ENCODE measurements at places on chromosomes 16 and 17. TPM values are rescaled to one million over a fixed set of nuclear protein-coding genes. Genes with fewer than 3 reads are reported as not detected.

Gene SOST
- not detected for total RNA-seq

DNA sequence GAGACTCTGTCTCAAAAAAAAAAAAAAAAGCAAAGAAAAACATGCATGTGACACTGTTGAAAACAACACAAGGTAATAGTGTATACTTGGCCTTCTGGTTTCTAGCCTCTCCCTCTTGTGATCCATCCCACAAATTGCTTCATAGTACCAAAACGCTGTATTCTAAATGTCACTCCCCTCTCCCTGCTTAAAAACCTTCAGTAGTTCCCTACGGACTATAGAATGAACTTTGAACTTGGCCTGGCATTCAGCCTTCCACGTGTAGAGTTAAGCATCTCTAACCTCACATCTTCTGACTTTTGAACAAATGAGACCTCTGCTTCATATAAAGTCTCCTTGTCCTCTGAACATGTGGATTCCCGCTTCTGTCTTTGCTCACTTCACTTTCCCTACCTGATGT is 5.1 kb downstream of the ZNF821 start:
- H3K27me3 ChIP-seq, result no peaks in the 10 kb centered on the region
- no peak overlapping the region for H3K4me3 ChIP-seq
- no peak overlapping the region for H3K27ac ChIP-seq
- H3K36me3 ChIP-seq, result peaks cover 17% of the 10 kb centered on the region
- no peak for DNase-seq

Gene CACNG5
- not detected for total RNA-seq

Gene ABCA8
- 54.7 TPM for total RNA-seq

GRCh38 chr17:18109935-18110485 is 1.5 kb downstream of the MYO15A start:
- H3K27ac ChIP-seq, result no peak overlapping the region
- no peak for DNase-seq
- H3K4me1 ChIP-seq, result no peaks in the 10 kb centered on the region
- peaks cover 5% of the 10 kb centered on the region for H3K36me3 ChIP-seq
- no peaks in the 10 kb centered on the region for H3K27me3 ChIP-seq

Gene PEX12
- 6.1 TPM for total RNA-seq

DNA sequence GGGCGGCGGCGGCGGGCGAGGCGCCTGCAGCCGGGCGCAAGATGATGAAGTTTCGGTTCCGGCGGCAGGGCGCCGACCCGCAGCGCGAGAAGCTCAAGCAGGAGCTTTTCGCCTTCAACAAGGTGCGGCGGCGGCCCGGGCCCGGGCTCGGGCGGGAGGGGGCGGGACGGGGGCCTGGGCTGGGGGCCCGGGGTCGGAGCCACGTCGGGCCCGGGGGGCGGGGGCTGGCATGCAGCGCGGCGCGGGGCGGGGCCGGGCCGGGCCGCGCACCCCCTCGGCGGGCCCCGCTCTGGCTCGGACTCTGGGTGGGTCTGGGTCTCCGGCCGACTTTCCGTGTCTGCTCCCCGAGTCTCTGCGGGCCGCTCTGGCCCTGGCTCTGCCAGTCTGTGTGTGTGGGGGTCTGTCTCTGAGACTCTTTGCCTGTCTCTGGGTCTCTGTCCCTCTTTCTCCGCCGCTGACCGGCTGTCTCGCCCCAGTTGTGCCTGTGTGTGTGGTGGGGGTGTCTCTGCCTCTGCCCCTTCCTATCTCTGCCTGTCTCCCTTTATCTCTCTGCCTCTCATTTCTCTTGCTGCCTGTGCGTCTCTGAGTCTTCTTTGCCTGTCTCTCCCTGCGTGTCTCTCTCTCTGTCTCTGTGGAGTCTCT is 328 bp downstream of the LLGL1 start:
- no peak overlapping the region for H3K27ac ChIP-seq
- no peaks in the 10 kb centered on the region for H3K27me3 ChIP-seq
- H3K4me3 ChIP-seq, result peak overlapping the region; percentile 11
- H3K4me1 ChIP-seq, result peaks cover 8% of the 10 kb centered on the region
- no peaks in the 10 kb centered on the region for H3K36me3 ChIP-seq
- peak; percentile 8 for DNase-seq

DNA sequence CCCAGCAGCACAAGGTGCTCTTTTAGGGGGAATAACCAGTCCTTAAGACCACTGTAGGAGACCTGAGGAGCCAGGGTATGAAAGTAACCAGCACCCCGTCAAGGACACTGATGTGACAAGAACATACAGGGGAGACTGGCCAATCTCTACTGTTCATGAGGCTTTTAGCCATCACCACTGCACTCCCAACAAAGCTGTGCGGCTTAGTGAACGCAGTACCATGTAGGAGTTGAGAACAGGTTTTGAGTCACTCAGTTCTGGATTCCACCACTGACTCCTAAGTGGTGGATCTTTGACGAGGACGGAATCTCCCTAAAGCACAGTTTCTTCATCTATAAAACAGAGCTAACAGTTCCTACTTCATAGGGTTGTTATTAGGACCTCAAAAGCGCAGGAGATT is 26.8 kb downstream of the COG4 start:
- no peaks in the 10 kb centered on the region for H3K27me3 ChIP-seq
- no peaks in the 10 kb centered on the region for H3K4me1 ChIP-seq
- H3K27ac ChIP-seq, result no peak overlapping the region
- peaks cover 35% of the 10 kb centered on the region for H3K36me3 ChIP-seq

- DNase-seq, result no peak
- H3K27me3 ChIP-seq, result no peaks in the 10 kb centered on the region
- no peak overlapping the region for H3K4me3 ChIP-seq
- no peaks in the 10 kb centered on the region for H3K36me3 ChIP-seq
- H3K27ac ChIP-seq, result no peak overlapping the region
These were observed 5.1 kb upstream of the MYO1D start for GRCh38 chr17:32882029-32882428.

GRCh38 chr17:41434415-41434814 is 6.4 kb downstream of the KRT38 start:
- no peaks in the 10 kb centered on the region for H3K36me3 ChIP-seq
- no peak overlapping the region for H3K4me3 ChIP-seq
- H3K27ac ChIP-seq, result no peak overlapping the region
- no peaks in the 10 kb centered on the region for H3K4me1 ChIP-seq

DNA sequence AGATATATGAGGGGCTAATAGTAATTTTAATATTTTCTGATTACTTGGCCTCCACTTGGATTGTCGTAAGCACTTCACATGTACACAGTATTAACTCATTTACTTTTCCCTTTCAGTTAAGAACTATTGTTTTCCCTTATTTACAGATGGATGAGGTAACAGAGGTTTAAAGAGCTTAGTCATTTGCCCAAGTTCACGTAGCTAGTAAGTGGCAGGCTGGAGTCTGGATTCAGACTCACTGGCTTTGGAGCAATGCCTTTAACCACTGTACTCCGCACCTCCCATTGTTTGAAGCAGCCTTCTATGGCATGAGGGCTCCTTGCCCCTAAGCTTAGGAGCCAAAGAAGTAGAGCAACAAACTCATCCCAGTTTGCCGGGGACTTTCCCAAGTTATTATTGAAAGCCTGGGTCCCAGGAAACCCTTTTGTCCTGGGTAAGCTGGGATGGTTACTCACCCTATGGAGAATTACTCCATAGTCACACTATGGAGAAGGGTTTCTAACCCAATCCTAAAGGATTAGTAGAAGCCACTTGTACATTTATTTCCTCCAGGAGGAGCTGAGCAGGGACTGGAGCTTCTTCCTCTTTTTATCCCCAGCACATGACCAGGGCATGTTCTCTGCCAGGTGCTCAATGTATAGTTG is 12.3 kb downstream of the FOXL1 start:
- no peaks in the 10 kb centered on the region for H3K4me1 ChIP-seq
- no peak for DNase-seq
- no peaks in the 10 kb centered on the region for H3K36me3 ChIP-seq
- no peak overlapping the region for H3K4me3 ChIP-seq
- H3K27me3 ChIP-seq, result no peaks in the 10 kb centered on the region

DNA sequence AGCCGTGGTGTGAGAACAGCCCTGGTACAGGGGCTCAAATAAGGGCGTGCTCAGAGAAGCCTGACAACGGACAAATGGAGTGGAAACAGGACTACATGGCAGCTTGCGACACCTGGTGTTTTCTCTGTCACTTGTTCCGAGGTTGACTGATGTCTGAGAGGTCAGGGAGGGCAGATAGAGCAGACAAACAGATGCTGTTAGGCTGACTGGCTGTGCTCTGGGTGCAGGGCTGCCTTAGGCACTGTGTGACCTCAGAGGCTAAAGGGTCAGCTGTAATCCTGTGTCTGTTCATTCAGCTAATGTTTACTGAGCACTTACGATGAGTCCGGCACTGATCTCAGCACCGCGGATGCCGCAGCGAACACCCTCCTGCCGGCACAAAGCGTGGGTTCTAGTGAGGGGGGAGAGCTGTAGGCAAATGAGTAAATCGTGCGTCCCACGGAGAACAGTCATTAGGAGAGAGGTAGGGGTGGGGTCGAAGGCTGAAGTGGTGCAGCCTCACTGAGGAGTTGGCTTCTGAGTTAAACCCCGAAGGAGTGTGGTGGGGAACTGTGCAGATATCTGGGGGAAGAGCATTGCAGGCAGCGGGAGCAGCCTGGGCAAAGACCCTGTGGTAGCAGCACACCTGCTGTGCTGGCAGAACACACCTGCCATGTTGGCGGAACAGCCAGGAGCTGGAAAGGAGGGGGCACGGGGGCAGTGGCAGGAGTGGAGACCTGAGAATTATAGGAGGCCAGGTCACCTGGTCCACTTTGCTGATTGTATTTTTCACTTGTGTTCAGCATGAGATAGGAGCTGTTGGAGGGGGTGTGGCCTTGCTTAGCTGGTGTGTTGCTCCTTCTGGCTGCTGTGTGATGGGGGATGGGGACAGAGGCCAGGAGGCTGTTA is 35.0 kb downstream of the GPT2 start:
- no peaks in the 10 kb centered on the region for H3K27me3 ChIP-seq
- H3K36me3 ChIP-seq, result no peaks in the 10 kb centered on the region
- no peak overlapping the region for H3K4me3 ChIP-seq
- no peak overlapping the region for H3K27ac ChIP-seq
- DNase-seq, result no peak

DNA sequence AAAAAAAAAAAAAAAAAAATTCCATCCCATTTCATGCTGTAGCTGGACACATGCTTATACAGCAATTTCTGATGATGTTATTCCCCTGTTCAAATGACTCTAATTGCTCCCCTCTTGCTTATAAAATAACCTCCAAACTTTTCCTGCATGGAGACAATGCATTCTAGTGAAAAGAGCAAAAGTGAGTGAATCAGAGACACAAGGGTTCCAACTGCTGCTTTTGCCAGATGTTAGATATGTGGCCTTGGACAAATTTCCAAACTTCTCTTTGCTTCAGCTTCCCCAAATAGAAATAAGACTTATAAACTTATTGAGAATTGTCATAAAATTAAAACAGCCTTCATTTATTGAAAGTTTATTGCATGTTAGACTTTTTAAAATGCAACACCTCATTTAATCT is 65.0 kb upstream of the AXIN2 start:
- DNase-seq, result no peak
- peaks cover 24% of the 10 kb centered on the region for H3K4me1 ChIP-seq
- no peaks in the 10 kb centered on the region for H3K27me3 ChIP-seq
- no peak overlapping the region for H3K4me3 ChIP-seq

DNA sequence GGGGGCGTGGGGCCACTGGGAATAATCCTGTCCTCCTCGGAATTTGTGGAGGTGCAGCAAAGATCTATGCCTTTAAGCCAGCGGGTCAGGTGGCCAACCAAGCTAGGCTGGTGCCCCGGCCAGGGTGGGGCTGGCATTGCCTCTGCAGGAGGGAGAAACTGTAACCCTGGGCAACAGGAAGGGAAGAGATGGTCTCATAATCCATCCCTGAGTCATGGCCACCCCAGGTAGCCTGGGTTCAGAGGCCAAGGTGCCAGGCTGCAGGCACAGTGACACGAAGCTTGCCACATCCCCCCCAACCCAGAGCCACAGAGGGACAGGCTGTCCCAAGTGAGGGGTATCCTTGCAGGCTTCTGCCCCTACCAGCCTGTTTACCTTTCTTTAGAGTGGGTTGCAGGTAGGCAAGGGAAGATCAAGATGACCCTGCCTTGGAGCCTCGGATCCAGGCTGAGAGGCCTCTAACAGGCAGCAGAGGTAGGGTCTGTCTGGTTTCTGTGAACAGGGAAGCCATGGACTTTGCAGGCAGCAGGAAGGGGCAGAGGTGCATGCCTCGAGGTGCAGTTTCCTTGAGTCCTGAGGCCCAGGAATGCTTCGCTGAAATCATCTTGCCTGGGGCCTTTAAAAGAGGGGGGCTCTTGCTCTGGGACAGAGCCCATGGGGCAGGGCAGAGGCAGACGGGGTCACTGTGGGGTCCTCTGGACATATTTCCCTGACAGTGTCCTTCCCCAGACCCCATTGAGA is 4.0 kb downstream of the LASP1 start:
- peak overlapping the region; percentile 92 for H3K27ac ChIP-seq
- H3K4me3 ChIP-seq, result no peak overlapping the region
- peaks cover 63% of the 10 kb centered on the region for H3K4me1 ChIP-seq
- H3K27me3 ChIP-seq, result no peaks in the 10 kb centered on the region
- H3K36me3 ChIP-seq, result no peaks in the 10 kb centered on the region

Gene GINS2
- 0.24 TPM for total RNA-seq

GRCh38 chr17:68344701-68345136 is 53.4 kb downstream of the ARSG start:
- DNase-seq, result no peak
- H3K27me3 ChIP-seq, result no peaks in the 10 kb centered on the region
- H3K4me1 ChIP-seq, result no peaks in the 10 kb centered on the region
- no peak overlapping the region for H3K27ac ChIP-seq
- H3K4me3 ChIP-seq, result no peak overlapping the region

DNA sequence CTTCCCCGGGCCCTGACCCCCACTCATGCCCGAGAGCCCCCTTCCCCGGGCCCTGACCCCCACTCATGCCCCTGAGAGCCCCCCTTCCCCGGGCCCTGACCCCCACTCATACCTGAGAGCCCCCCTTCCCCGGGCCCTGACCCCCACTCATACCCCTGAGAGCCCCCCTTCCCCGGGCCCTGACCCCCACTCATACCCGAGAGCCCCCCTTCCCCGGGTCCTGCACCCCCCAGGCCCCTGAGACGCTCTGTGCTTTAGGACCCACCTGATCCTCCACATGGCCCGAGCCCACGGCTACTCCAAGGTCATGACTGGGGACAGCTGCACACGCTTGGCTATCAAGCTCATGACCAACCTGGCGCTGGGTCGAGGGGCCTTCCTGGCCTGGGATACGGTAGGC is 6.8 kb downstream of the CTU2 start:
- H3K36me3 ChIP-seq, result peaks cover 34% of the 10 kb centered on the region
- no peaks in the 10 kb centered on the region for H3K27me3 ChIP-seq
- H3K4me1 ChIP-seq, result peaks cover 7% of the 10 kb centered on the region
- H3K27ac ChIP-seq, result no peak overlapping the region

Gene SMIM36
- total RNA-seq, result not detected

DNA sequence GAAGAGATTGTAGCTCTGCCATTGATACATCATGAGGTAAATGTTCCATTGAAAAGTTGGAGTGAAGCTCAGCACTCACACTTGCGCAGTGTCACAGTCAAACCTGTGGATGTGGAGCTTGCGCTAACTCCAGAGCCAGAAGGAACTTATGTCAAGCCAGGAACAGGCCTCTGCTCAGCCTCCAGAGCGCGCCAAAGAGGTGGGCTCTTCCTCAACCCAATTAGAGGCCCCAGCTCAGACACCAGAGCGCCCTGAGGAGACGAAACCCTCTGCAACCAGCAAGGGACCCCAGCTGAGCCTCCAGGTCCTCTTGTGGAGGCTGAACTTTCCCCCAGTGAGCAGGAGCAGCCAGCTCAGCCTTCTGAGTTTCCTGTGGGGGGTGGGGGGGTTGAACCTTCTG is 61.5 kb upstream of the FBXO47 start:
- no peak overlapping the region for H3K4me3 ChIP-seq
- H3K4me1 ChIP-seq, result peaks cover 5% of the 10 kb centered on the region
- no peak for DNase-seq
- no peaks in the 10 kb centered on the region for H3K27me3 ChIP-seq
- H3K36me3 ChIP-seq, result no peaks in the 10 kb centered on the region
- H3K27ac ChIP-seq, result no peak overlapping the region

Measured in thyroid gland (tissue), 4 donors.